Glutamatergic neuron (in vitro differentiated cells): ENCODE measurements at places on chromosomes 7 and 10. TPM values are rescaled to one million over a fixed set of nuclear protein-coding genes. Genes with fewer than 3 reads are reported as not detected.

The TAS2R41 gene
- total RNA-seq = not detected

DNA sequence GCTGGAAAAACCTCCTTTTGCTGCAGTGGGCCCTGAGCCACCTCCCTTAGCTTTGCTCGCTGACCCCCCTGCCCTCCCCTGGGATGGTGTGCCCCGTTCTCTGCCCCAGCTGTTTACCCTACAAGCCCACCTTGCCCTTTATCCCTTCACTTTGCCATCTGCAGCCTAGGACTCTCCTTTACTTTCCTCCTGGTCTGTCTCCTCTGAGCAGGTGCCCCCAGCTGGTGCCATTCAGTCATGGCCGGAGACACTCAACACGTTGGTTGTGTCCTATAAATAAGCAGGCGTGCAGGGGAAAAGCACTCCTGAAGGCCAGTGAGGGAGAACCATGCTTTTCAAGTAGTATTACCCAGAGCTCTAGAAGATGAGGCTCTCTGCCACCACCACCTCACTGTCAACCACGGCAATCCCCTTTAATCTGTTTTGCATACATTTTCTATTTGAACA is 6.1 kb downstream of the RASSF4 start:
- DNase-seq = peak; percentile 64

GRCh38 chr7:65295409-65295808 is 78.2 kb upstream of the ZNF92 start:
- DNase-seq = no peak

The AP5Z1 gene
- 49.8 TPM for total RNA-seq

GRCh38 chr7:119392-120163 is 72.8 kb upstream of the FAM20C start:
- no peak for DNase-seq

The MMRN2 gene
- total RNA-seq = 5.4 TPM

The SPDYE6 gene
- not detected for total RNA-seq
